ENCODE measurements at places on chromosomes 6 and 20.
A peak's percentile ranks its signal among the peaks of the same experiment; 100 is the strongest.

- peak; percentile 43 for DNase-seq
Observed at GRCh38 chr20:2005831-2006426, 12.1 kb upstream of the PDYN start.

GRCh38 chr6:6556161-6556737, 32.3 kb upstream of the LY86 start:
- DNase-seq: no peak

DNA sequence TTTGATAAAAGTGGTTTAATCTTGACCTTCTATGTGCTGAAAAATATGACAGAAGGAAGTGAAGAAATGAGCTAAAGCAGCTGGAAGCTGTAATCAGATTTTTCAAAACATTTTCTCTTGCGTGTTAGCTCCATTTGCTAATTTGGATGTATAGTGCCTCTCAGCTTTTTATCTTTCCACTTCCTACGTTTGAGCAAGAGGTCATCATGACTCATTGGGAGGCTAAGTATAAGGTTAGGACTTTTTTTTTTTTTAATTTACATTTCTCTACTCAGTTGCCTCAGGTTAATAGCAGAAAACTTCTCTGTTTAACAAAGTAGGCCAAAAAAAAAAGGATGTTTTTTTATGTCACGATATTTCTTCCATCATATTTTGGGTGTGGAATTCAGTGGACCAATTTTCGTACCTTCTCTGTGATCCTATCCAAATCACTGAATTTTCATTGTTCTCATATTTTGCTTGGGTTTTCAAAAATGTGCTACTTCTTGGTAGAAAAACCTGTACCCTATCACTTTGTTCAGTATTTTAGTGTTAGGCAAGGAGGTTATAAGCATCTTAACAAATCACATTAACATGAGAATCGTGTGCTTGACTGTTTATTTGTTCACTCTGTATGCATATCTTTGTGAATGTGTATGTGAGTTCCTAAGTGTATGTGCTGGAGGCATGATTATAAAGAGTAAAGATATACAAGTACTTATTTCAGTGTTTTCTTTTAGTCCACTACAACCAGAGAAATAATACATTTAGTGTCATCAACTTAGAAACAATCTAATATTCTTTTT, 1028.3 kb upstream of the EYS start:
- no peak for DNase-seq

DNA sequence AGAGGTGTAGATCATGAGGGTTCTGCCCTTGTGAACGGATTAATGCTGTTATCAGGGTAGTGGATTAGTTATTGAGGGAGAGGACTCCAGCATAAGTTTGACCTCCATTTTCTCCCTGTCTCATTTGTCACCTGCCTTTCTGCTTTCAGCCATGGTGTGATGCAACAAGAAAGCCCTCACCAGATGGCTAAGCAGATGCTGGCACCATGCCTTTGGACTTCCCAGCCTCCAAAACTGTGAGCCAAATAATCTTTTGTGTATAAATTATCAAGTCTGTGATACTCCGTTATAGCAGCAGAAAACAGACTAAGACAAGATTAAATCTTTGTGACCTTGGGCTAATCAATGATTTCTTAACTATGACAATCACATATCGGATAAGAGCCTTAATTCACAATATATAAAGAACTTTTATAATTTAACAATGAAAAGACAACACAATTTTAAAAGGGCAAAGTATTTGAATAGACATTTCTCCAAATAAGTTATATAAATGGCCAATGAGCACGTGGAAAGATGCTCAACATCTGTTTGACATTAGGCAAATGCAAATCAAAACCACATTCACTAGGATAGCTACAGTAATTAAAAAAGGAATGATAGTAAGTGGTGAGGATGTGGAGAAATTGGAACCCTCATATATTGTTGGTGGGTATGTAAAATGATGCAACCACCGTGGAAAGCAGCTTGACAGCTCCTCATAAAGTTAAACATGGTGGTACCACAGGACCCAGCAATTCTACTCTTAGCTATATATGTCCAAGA, 45.3 kb upstream of the IFNGR1 start:
- DNase-seq: no peak

- no peak for DNase-seq
Observed at GRCh38 chr6:146194434-146194833, 165.6 kb downstream of the GRM1 start.

Measured in midbrain (tissue), 1 donor.